Activated naive CD4-positive, alpha-beta T cell treated with anti-CD3 and anti-CD28 coated beads for 36 hours (primary cell): ENCODE measurements at places on chromosomes 11 and 22.
A peak's percentile ranks its signal among the peaks of the same experiment; 100 is the strongest.

- H3K27me3 ChIP-seq = no peaks in the 10 kb centered on the region
- no peaks in the 10 kb centered on the region for H3K36me3 ChIP-seq
- peak overlapping the region; percentile 84 for H3K4me3 ChIP-seq
- H3K4me1 ChIP-seq = peaks cover 49% of the 10 kb centered on the region
Observed at GRCh38 chr11:75352588-75353206, 1.2 kb upstream of the ARRB1 start.

DNA sequence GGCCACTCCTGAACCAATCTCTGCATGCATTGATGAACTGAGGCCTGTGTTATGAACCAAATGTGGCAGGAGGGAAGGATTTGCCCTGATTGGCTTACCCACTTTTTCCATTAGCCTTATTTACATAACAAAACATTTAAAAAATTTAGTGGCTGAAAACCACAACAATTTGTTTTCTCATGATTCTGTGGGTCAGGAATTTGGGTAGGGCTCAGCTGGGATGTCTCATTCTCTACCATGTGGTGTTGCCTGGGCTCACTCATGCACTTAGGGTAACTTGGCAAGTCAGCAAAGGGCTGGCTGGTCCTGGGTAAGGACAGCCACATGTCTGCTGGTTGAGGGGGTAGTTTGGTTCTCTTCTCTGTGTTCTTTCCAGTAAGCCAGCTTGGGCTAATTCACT is 35.1 kb upstream of the CYP2R1 start:
- H3K27me3 ChIP-seq = no peaks in the 10 kb centered on the region
- H3K27ac ChIP-seq = no peak overlapping the region
- H3K4me1 ChIP-seq = no peaks in the 10 kb centered on the region
- peaks cover 4% of the 10 kb centered on the region for H3K36me3 ChIP-seq
- DNase-seq = no peak
- no peak overlapping the region for H3K4me3 ChIP-seq

DNA sequence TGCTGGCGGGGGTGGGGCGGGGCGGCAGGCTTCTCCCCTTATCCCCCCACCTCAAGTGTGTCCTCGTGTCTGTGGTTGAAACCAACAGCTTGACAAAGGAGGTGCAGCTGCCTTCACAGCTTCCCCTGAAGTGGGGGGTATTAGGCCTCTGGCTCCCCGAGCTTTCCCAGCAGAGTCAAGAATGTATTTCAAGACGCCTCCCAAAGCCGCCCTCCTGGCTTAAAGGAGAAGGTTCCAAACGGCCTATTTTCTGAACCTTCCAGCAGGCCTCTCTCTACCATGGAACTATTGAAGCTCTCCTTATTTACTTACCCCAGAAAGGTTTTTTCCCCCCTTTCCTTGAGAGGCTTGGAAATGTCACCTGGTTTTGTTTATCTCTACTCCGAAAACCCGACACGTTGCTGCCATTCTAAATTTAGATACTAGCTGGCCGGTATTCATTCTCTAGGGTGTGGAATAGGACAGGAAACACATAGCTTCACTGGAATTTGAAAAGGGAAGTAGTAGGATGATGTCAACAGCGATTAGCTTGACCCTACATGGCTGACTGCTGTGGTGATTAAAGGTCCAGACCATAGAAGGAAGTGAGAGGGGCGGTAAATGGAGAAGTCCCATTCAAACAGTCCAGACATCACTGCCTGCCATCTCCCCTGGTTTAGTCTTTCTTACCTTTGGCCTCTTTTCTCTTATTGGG is 671 bp upstream of the PICALM start:
- peak overlapping the region; percentile 85 for H3K27ac ChIP-seq
- H3K4me3 ChIP-seq = peak overlapping the region; percentile 95
- peaks cover 4% of the 10 kb centered on the region for H3K36me3 ChIP-seq

DNA sequence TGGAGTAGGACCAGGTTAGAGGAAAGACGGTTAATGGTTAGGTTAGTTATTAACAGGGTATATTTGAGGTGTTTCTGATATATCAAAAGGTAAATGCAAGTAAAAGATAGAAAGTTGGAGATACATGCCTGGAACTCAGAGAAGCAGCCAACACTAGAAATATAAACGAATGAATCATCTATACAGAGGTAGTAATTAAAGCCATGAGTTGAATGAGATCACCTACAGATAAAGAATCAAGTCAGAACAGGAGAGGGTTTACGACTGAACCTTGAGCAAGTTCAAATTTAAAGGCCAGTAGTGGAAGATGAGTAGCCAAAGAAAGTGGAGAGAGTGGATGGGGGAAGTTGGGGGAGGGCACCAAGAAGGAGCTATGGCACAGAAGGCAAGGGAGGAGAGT is 73.9 kb downstream of the SPON1 start:
- H3K4me1 ChIP-seq = no peaks in the 10 kb centered on the region
- no peak overlapping the region for H3K4me3 ChIP-seq
- DNase-seq = no peak
- H3K27ac ChIP-seq = no peak overlapping the region
- no peaks in the 10 kb centered on the region for H3K27me3 ChIP-seq

- no peak overlapping the region for H3K27ac ChIP-seq
- H3K36me3 ChIP-seq = peaks cover 4% of the 10 kb centered on the region
- no peak for DNase-seq
- no peak overlapping the region for H3K4me3 ChIP-seq
Observed at GRCh38 chr11:75896843-75897419, 81.9 kb downstream of the UVRAG start.
